ENCODE measurements at places on chromosomes 5 and 9.

- DNase-seq: no peak
Observed at GRCh38 chr5:939368-939767, 46.7 kb downstream of the TRIP13 start.

DNA sequence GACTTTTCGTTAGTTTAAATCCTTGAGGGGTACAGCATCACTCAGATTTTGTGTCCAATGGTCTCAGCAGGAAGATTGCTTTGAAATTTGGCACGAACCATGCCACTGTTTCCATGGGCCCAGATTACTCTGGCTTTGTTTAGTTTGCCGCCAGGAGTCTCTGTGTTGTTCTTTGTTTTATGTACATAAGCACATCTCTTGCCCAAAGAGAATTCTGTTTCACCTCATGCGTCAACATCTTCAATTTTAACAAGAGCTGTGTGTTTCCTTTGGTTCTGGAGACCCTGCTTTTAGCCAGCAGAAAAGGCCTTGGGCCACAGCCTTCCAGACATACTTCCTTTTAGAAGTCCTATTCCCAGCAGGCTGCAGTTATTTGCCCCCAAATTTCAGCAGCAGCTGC is 62.4 kb downstream of the TNPO1 start:
- DNase-seq: no peak

DNA sequence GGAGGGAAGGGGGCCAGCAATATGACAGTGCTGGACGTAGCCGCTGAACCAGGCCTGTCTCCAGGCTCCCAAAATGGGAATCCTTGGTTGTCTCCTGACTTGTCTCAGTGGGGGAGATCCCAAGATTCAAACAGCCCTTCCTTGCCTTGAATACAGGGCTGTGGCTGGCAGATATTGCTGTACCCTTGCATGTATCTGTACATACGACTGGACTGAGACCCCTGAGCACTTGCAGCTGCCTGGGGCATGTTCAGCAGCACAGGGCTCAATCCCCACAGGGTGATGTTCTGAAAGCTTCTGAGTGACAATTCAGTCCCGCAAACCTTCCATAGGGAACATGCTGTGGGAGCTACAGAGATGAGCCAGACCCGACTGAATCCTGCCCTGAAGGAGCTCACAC is 13.3 kb downstream of the OR13J1 start:
- DNase-seq: no peak

DNA sequence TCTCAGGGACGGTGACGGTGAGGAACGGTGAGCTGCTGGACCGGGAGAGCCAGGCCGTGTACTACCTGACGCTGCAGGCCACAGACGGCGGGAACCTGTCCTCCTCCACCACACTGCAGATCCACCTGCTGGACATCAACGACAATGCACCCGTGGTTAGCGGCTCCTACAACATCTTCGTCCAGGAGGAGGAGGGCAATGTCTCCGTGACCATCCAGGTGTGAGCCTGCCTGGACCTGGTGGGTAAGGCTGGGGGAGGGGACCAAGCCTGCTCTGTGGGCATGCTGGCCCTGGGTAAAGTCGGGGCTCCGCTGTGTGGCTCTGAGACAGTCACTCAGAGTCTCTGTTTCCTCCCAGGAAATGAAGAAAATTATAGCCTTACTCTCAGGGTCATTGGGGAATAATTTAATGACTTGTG is 29.3 kb downstream of the CDHR2 start:
- DNase-seq: no peak

DNA sequence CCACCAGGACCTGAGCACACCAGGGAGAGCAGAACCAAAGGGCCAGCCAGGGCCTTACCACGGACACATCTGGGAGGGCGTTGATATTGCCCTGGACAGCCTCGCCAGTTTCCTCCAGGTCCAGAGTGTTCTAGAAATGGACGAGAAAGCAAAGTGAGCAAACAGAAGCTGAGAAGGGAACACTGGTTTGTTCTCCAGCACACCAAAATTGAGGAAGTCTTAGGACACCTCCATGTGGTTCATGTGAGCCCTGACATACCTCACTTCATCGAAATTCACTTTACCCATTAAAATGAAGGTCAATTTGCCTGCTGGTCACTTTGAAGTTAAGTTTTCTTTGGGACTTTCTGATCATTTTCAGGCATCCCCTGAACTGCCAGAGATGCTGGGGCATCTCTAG is 20.1 kb upstream of the AKNA start:
- no peak for DNase-seq

DNA sequence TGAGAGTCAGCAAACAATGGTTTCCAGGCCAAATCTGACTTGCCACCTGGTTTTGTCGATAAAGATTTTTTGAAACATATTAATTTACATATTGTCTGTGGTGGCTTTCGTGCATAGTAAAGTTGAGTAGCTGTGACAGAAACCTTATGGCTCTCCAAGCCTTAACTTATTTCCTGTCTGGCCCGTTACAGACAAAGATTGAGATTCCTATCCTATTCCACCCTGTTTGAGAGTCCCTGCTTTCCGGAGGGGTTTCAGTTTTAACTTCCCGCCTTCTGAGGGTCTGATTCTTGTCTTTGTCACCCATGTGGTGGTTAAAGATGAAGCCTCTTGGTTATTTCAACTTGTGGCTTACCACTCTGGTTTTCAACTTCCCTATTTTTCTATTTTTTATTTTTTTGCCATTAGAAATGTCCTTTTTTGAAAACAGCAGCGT is 11.4 kb downstream of the OTULIN start:
- no peak for DNase-seq
